ENCODE measurements at places on chromosomes 2 and 18. TPM values are rescaled to one million over a fixed set of nuclear protein-coding genes. Genes with fewer than 3 reads are reported as not detected.

RBM43 gene
- 1.3 TPM for total RNA-seq

DNA sequence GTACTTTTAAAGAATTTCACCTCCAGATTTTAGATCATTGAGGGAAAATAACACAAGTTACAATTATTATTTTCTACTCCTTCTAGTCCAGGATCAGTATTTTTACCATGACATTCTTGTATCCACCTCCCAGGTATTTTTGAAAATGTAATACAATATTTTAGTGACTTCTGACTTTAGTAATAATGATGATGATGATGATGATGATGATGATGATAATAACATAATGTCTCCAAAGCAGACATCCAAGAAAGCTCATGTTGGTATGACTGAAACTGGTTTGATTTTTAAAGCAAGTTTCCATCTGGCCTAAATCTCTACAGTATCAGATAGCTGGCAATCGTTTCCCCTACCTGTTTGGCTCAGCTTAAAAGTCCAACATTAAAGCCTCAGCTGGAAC lies 140.0 kb upstream of the GULP1 start:
- no peak for DNase-seq

TUBB8B gene
- not detected for total RNA-seq

- DNase-seq: peak; percentile 61
These were observed 65.5 kb downstream of the ACAA2 start for GRCh38 chr18:49747876-49748275.

TOGARAM2 gene
- not detected for total RNA-seq

DNA sequence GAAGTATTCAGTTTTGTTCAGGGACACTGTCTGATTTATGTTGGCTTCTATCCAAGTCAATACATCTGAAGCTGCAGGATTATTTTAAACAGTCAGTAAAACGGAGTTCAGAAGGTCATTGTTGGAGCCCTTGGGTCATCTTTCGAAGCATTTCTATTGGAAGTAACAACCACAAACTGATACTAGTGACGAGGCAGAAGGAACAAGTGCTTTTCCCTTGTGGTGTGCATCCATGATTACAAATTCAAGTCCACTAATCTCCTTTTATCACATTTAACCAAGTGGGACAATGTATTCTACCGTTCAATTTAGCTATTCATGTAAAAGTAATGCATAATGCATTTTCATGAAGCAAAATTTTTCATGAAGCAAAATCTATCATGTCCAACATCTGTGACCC lies 76.9 kb downstream of the CD226 start:
- DNase-seq: no peak

DNA sequence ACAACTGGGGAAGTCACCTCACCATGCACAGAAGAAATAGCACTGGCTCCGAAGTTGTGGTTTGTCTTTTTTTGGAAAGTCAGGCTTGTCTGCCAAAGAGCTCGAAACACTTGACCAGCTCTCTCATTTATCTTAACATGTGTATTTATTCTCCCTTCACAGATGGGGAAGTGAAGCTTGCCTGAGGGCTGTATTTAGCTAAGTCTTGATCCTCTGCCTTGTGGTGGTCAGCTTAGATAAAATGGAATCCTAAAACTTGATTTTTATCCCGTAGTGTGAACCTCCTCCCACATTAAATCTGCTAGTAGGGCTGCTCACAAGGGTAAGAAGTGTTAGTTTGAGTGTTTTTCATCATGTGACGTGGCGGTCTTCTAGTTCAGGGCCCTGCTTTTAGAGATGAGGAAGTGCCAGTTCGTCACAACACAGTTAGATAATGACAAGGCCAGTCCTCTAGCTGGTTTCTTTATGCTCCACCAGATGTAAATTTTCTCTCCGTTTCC lies 89.7 kb downstream of the TMEM247 start:
- DNase-seq: peak; percentile 16

DNA sequence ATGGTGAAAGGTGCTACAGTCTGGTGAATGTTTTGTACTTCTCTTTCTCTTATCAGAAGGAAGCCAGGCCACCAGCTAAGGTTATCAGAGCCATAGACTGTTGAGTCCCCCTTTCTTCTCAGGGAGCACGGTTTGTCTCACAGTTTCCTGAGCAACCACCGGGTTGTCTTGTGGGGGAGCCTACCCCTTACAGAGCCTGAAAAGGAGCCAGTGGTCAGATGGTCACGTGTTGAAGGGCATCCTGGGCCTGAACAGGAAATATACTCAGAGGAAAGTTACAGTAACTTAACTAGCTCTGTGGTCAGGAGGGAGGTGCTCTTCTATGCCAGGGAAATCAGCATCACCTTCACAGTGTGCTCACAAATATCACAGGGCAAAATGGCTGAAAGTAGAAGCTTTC lies 11.6 kb downstream of the CD28 start:
- DNase-seq: peak; percentile 72

GRCh38 chr18:493986-494983 lies 6.2 kb downstream of the COLEC12 start:
- DNase-seq: peak; percentile 64

POTEJ gene
- total RNA-seq: not detected

CNGA3 gene
- not detected for total RNA-seq

SEPTIN2 gene
- 310 TPM for total RNA-seq

DNA sequence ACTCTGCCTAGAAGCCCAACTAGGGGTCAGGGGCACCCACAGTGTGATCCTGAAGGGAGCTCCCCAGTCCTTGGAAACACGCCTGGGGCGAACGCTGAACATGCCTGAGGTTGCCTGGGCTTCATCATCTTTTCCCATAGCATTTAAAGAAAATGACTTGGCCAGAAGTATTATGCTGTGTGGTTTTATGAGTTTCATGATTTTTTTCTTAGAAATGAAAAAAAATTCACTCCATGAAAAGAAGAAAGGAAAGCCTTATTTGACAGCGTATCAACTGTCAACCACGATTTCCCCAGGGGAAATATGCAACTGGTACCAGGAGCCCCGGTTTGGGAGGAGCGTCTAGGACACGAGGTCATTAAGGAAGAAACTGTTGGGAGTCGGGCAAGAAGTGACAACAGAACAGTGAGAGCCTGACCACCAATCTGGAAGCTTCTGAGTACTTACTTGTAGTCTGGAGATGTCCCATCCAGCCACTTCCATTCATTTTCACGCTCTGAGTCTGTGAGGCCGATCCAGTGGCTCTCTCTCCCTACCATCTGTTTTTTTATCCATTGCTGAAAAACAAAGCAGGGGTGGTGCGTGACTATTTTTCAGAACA lies 63.5 kb upstream of the THOC1 start:
- DNase-seq: peak; percentile 29

DNA sequence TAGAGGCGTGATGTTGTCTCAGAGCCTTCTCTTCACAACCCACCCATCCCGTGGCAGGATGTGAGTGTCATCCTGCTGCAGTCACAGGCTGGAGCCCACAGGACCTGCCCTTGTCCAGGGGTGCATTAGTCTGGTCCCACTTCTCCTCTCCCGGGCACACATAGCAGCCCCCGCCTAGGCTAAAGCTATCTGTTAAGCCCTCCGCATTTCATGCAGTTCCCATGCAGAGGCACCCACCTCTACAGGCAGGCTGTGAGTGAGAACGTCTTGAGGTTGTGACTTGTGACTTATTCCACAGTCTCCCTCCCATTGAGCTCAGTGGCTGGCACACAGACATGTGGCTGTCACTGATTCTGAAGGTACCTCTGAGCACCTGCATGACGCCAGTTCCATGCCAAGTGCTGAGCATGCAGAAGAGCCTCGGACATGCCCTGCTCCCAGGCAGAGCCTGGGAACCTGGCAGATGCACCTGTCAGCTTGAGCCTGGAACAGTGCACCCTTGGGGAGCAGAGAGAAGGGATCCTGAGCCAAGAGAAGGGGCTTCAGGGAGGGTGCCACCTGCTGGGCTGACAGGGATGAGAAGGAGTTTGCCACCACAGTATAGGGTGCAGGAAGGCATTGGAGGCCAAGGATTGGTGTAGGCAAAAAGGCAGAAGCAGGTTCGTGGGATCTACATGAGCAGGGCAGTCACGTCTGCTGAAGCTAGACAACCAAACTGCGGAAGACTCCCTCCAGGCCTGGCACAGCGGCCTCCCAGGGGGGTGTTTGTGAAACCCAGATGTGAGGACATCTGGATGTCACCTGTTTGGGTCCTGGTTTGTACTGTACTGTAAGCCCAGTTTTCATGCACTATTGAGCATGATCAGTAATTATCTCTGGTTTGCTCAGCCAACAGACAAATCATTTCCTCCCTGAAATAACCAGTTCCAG lies 213.6 kb downstream of the GLI2 start:
- DNase-seq: no peak

- no peak for DNase-seq
These were observed 4.1 kb upstream of the MGAT5 start for GRCh38 chr2:134249755-134250154.

DNA sequence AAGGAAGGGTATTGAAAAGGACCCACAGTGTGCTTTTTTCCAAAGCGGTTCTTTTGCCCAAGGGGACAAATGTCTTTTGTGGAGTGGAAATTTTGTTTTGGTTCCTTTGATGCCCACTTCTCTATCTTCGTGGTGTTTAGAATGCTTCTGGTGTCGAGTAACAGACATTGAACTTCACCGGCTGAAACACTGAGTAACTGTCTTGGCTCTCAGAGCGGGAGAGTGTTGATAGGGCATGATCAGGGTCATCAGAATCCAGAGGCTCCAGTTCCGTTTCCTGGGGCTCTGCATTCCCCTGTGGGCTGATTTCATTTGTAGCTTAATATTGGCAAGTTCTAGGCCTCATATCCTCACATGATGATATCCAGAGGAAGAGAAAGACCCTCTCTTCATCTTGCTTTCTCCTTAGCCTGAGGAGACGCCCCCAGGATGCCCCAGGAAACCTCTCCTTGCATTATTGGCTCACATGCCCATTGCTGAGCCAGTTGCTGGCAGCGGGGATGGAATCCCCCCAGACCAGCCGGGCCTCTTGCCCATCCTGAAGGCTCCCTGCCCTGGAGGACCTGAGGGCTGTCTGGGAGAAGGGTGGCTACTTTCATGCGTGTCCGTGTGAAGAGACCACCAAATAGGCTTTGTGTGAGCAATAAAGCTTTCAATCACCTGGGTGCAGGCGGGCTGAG lies 27.9 kb upstream of the AGFG1 start:
- no peak for DNase-seq

VWC2L gene
- total RNA-seq: not detected

DNA sequence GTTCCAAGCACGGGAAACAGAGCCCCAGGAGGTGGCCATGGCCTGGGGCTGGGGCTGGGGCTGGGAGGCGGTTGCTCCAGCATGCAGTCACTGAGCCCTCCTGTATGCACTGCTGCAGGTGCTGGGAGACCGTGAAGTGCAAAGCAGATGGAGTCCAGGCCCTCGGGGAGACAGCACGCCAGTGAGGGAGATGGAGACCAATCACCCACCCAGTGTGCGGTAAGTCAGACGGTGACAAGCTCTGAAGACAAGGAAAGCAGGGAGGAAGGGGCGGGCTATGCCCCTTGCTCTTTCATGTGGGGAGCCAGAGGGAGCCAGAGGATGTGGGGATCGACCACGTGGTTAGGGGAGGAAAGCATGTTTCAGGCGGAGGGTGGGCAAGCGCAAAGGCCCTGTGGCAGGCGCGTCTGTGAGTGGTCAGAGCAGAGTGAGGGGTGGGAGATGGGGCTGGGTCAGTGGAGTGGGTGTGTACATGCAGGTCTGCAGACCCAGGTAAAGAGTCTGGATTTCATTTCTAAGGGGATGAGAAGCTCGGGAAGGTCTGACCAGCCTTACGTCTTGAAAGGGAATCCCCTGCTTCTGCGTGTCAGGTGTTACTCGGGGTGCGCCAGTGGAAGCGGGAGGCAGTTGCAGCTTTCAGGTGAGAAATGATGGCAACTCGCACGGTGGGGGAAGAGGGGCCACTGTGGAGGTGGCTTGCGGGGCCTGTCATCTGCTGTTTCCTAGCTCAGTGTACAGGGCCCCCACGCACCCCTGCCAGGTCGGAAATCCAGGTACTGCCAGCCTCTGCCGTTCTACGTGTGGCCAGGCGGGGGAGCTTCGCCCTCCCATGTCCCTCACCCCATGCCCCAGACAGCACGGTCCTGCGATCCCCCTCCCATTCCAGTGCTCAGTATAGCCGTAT lies 19.4 kb downstream of the RRM2 start:
- DNase-seq: no peak

IL36A gene
- total RNA-seq: not detected

- DNase-seq: peak; percentile 16
These were observed 236.7 kb downstream of the TMX3 start for GRCh38 chr18:68478246-68478645.

DNA sequence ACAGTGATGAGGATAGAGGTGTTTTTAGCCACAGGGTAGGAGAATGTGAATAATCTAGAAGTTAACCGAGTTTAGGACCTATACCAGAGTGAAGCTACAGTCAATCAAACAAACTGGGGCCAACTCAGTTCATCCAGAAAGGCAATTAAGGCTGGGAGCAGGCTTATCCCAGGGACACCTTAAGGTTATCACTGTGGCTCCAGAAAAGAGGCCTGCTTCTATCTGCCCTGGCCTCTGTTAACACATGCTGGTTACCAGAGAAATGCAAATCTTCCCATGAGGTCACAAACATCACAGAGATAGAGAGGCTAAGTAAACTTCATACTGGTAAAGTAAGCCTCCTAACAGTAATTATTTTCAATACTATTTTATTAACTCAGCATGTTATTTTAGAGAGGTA lies 93.2 kb upstream of the GRB14 start:
- DNase-seq: no peak

GRCh38 chr2:180733330-180733729 lies 247.1 kb upstream of the UBE2E3 start:
- DNase-seq: no peak

TMEM200C gene
- 0.54 TPM for total RNA-seq

GRCh38 chr2:96170626-96171025 lies 25.4 kb upstream of the DUSP2 start:
- DNase-seq: no peak

DNA sequence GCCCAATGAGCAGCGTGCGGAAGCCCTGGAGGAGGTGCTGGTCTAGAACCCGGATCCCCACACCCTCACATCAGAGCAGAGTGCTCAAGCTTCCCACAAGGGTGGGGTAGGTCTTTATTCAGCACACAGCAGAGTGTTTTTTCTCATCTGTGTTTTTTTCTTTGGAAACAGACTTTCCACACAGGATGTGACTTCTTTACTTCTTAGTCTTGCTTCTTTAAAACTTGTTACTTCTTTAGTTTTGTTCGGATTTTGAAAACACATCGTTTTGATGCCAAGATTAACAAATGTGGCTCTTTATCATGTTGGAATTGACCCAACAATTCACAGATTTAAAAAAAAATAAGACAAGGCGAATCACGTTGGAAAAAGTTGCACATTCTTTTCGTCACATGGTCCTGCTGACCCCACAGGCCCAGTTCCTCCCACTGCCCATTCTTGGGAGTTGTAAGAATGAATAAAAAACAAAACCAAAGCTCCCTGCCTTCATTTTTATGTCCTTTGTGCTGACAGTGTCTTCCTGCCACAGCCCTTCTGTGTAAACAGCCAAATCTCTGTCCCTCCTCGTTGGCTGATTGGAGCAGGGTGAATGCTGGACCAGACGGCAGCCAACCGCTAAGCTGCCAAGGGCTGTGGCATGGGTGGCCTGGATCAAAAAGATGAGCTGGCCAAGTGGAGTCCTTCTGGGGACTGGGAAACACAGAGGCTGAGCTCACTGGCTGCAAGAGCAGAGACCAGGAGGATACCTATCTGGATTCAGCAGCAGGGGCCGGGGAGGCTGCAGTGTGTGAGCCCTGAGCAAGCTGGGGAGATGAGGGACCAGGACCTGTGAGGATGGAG lies 81.6 kb downstream of the TWIST2 start:
- DNase-seq: no peak

All from M059J (cell line).